ENCODE measurements at places on chromosomes 13 and 19. TPM values are rescaled to one million over a fixed set of nuclear protein-coding genes. Genes with fewer than 3 reads are reported as not detected.

DNA sequence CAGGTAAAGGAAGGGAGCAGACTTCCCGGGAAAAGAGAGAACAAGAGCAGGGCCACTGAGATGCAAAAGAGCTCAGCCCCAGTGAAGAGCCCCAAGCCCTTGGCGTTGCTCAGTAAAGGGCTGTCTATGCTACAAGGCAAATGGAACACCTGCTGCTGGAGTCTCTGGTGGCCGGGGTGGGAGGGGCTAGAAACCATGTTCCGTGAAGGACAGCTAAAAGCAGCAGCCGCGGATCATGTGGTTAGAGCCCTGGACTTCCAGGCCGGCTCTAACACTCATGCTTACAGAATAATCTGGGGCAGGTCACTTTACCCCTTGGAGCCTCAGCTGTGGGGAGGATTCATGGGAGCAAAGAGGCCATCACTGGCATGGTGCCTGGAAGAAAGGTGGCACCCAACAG, 17.8 kb downstream of the POU2F2 start:
- no peak for DNase-seq

DNA sequence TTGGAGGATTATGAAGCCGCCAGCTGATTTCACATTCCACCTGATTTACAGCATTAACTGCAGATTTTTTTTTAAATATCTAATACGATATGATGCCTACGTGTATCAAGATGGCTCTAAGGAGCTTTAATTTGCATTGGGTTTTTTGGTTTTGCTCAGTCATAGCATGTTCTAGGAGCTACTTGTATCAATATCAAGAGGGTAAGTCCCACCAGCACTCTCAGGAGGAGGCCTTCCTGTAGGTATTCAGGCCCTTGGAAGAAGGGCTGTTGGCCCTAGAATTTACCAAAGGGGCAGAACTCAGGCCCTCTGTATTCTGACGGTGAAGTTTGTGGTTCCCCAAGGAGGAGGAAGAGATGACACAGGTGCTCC, 97.2 kb upstream of the IPO5 start:
- DNase-seq = no peak

DNA sequence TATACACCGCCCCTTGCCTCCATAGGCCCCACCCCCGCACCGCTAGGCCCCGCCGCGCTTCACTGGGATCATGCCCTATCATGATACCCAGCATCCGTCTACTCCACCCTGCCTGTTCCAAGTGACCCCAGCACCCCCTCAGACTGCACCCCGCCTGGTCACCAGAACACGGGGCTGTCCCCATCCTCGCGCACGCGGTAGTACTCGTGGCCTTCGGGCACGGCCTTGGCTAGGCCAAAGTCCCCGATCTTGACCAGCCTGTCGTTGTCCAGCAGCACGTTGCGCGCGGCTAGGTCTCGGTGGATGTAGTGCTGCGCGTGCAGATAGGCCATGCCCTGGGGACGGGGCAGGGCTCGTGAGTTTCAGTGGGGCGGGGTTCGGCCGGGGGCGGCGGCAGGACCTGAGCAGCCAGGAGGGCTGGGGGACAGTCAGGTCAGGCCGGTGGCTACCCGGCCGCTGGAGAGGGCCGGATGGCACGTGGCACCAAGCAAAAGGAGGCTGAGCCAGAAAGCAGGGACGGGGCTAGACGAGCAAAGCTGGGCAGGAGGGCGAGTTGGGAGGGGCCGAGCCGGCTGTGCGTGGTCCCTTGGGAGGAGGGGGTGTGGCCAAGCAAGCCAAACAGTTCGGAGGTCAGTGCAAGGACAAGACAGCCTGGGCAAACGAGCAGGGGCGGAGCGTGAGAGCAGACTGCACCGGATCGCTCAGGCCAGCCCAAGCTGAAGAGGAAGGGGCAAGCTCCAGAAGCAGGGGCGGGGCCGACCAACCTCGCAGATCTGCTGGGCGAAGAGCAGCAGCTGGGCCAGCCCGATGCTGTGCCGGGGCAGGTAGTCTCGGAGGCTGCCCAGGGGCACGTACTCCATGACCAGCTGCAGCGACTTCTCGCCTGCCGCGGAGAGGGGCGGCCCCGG, 13.6 kb upstream of the ICAM3 start:
- DNase-seq = no peak

DNA sequence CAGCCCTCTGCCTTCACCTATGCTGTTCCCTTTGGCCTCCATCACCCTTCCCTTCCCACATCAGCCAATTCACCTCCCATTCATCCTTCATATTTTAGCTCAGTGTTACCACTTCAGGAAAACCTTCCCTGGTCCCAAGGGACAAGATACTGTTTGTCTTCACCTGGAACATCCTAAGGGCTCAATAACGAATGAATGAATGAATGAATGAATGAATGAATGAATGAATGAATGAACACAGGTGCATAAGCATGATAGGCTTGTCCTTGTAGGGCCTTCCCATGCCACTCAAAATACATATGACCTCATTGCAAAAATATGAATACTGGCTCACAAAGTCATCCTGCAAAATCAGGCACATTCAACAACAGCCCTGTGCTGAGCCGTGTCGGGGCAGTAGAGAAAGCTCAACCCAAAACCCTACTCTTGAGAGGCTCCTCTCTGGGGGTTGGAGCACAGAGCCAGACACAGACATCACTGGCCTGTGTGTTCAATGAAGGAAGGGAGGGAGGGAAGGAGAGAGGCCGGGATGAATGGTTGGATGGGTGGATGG, 33.7 kb upstream of the TPM4 start:
- DNase-seq = no peak

- no peak for DNase-seq
Observed at GRCh38 chr19:32172566-32173160, 172.7 kb upstream of the ZNF507 start.

Gene IL12RB1
- total RNA-seq = not detected

Gene CDC42EP5
- 45.1 TPM for total RNA-seq

Data from HFFc6 (cell line).